ENCODE measurements at places on chromosomes 4 and X.

DNA sequence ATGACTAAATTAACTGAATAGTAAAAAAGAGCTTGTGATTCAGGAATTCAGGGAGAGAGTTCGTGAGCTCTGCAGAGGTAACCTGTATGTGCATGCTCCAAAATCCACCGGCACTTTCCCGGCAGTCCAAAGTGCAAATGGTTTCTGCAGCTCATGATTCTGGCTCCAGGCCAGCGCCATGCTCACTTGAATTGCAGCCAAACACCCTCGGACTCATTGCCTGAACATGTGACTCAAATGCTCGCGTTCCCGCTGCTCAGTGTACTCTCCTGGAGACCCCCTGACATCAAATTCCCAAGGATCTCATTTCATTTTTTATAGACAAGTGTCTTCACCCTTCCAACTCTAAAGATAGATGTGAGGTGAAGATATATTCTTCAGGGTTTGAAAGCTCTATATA is 44.1 kb upstream of the SH3RF1 start:
- DNase-seq = peak; percentile 66

DNA sequence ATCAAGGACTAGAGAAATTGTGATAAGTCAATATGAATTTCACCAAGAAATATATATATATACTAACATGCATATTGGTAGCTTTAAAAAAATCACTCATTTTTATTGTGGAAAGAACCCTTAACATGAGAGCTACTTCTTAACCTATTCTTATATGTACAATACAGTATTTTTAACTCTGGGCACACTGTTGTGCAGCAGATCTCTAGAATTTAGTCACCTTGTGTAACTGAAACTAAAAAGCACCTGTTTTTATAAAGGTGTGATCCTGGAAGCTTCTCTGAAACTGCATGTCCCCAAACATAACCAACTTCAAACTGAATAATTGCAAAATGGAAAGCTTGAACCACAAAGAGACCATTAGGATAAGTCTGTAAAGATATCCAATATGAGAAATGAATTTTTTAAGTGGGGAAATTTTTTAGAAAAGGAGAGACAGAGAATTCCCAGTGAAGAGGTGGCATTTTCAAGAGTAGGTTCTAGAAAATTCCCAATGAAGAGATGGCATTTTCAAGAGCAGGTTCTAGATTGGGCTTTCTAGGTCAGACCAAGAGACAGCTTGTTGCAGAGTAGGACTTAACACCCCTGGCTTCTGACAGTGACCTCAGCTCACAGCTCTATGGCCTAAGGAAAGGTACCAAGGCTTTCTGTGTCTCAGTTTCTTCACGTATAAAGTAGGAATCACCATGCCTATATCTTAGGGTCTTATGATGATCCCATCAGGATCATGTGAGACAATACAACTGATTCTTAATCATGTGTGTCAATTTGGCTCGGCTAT is 22.0 kb upstream of the PPARGC1A start:
- no peak for DNase-seq

DNA sequence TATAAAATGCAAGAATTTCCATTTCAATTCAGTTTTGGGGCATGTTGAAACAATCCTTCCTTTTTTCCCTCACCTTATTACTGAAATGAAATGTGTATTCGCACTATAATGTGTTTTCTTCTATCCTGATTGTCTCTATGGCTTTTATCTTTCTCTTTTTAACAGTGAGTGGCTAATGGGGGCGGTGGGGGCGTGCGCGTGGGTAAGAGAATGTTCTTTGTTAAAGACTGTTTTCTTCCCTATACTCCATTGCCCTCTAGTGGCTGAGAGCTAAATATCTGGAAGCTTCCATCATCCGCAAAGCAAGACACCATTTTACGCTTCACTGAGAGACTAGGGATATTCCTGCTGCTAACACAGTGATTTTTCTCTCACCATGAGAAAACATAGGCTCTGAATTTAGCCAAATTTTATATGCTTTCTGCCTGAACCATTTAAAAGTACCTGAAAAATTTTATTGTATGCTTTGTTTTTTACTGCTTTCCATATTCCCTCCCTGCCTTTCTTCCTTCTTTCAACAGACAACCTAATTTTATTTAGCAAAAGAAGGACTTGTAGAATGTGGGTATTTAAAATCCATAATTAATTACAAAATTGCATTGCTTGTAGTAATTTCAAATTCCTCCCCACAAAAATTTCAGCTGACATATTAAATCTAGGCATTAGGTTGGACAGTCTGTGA is 194.0 kb downstream of the GASK1B start:
- DNase-seq = no peak

- DNase-seq = no peak
Measured at GRCh38 chrX:19887911-19888879, 795 bp upstream of the SH3KBP1 start.

DNA sequence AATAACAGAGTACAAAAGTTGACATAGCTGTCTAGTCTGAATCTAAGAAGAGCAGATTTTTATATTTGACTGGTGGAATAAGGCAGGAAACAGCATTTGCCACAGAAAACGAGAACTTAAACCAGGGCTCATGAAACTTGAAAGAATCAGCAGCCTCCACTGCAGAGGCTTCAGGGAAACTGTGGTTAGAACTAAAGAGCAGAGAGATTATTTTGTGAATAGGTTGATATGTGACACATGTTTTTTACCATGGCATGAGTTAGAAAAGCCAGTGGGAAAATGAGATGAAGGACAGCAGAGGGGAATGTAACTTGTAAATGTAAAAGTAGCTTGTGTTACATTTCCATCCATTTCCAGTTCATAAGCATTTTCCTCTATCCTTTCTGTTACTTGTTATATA is 63.7 kb upstream of the CAMK2D start:
- DNase-seq = no peak

DNA sequence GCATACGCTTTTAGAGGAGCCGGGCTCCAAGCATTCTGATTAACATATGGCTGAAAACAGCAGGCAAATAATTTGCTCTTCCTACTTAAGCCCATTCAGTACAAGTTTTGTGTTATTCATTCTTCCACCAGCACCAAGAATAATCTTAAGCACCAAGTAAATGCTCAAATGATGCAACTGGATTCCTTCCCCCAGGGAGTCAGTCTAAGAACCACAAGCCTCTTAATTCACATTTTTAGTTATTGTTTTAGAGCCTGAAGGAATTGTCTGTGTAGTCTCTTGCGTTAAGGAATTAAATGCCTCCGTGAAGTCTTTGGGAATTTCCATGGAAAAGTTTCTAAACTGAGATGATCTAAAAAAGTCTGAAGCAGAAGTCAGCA is 61.5 kb upstream of the MAGEB2 start:
- DNase-seq = no peak

DNA sequence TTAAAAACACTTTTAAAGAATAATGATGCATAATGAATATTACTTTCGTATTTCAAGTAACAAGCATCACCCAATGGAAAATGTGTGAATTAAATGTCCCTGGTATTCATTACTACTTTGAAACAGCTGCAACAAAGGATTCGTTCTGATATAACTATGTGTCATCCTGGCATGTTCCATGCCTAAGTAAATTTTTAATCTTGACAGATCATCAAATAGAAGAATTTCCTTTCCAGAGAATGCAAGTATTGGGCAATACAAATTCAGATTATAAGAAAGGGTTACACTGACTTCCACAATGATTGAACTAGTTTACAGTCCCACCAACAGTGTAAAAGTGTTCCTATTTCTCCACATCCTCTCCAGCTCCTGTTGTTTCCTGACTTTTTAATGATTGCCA is 105.3 kb downstream of the SPCS3 start:
- DNase-seq = no peak

GRCh38 chrX:44173219-44173618 is 170.3 kb downstream of the EFHC2 start:
- DNase-seq = no peak

DNA sequence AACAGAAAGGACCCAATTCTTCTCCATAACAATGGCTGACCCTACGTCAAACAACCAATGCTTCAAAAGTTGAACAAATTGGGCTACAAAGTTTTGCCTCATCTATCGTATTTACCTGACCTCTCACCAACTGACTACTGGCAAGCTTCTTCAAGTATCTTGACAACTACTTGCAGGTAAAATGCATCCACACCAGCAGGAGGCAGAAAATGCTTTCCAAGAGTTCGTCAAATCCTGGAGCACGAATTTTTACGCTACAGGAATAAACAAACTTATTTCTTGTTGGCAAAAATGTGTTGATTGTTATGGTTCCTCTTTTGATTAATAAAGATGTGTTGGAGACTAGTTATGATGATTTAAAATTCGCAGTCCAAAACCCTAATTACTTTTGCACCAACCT is 6.7 kb upstream of the GAB1 start:
- no peak for DNase-seq

DNA sequence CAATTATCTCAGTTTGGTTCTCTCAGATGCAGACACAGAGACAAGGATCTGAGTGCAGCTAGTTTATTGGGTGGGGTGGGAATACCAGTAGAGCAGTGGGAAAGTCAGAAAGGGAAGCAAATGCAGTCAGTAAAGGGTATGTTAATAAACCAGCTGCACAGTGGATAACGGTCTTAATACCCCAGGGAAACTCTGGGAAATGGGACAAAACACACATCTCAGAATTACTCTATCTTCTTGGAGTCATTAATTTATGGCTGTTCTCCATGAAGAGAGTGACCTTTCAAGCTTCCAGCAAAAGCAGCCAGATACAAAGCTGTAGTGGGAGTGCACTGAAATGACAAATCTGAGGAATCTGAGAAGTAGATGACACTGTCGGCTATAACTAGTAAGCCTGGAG is 73.3 kb upstream of the NALF2 start:
- DNase-seq = no peak

DNA sequence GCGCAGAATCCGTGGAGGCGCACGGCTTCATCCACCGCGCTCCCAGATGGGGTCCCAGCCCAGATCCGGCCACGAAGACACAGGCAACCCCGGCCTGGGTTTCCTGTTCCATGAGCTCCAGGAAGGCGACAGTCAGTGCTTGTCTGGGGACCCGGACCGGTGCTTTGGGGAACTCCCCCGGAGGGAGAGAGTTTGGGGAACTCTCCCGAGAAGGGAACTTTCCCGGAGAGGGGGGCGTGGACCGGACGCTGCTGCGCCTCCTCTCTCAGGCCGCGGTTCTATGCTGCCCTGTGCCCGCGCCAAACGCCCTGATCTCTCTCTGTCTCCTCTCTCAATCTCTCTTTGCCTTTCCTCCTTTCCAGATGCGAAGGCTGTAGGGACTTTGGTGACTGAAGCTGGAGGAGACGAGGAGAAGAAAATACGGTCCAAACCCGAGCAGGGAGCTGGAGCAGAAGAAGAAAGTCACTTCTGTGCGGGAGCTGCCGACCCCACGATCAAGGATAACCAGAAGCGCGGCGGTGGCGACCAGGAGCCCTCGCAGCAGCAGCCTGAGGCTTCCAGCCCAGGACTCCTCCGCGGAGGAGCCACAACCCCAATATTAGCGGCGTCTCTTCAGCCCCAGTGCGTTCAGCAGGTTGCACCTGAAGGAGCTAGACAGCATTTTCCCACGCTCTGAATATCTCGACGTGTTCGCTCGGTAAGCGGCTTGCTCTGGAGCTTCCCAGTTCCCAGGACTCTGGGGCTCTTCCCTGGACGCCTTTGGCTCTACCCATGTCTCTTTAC is 47.6 kb upstream of the NKAP start:
- no peak for DNase-seq

GRCh38 chr4:108068442-108068841 is 78.8 kb downstream of the HADH start:
- DNase-seq = no peak

GRCh38 chr4:75071317-75071716 is 138.4 kb downstream of the PARM1 start:
- DNase-seq = no peak

- no peak for DNase-seq
Measured at GRCh38 chr4:56283375-56283774, 103.9 kb downstream of the AASDH start.

DNA sequence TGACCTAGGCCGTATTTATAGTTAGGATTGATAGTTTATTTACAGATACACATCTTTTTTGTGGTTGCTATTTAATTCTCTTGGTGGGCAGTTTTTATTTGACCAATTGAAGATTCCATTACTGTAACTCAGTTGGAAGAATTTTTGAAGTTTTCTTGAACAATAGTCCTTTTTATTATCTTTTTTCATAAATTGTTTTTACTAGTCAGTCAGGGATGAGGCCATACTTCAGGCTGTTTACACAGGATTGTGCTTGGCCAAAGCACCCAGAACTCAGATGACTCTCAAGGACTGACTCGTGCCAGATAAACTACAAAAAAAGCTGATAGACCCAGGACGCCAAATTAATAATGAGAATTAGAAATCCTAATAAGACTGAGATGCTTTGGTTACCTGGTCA is 7.0 kb downstream of the HERC3 start:
- no peak for DNase-seq

- DNase-seq = no peak
Measured at GRCh38 chrX:150081076-150081475, 142.8 kb upstream of the EOLA2 start.

- DNase-seq = no peak
Measured at GRCh38 chr4:7653510-7654369, 219.0 kb upstream of the PSAPL1 start.

- DNase-seq = no peak
Measured at GRCh38 chr4:182812916-182813315, 104.3 kb downstream of the DCTD start.

DNA sequence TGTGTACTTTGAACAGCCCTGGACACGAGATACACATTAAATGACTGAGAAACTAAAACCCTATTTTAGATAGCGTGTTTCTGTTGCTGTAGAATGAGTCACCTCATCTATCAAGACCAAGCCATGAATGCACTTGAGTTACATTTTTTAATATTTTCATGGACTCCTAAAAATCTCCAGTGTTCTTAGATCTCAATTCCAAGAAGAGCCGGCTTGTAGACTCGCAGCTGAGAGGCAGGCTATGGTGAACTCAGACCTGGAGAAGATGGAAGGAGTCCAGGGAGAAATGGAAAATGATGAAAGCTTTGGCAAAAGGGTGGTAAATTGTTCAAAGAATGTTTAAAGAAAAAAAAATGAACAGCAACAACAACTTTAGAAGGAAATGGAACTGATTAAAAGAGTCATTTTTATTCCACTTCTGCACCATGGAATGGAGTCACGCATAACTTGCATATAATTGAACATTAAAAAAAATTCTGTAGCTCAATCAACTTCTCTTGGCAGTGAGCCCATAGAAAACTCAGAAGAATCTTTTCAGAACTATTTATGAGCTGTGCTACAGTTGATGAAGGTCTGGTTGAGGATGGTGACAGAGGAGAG is 129.8 kb downstream of the MXRA5 start:
- no peak for DNase-seq

GRCh38 chrX:21398426-21398825 is 24.2 kb downstream of the CNKSR2 start:
- no peak for DNase-seq

DNA sequence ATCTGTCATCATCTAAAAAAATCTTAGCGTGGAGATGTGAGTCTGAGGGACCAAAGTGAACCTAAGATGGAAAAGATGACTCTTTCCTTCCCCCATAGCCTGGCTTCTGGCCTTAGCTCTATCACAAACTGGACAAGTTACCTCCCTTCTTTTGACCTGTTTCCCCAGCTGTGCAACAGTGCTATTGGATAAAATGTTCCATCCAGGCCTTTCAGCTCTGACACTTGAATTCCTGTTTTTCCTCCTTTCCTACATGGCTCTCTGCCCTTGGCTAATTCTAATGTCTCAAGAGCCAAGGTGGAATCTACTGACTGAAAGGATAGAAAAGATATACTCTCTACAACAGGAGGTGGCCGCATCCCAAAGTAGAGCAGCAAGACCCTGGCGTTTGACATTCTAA is 84.5 kb upstream of the ARHGEF9 start:
- no peak for DNase-seq

GRCh38 chr4:140661550-140661949 is 92.8 kb upstream of the UCP1 start:
- DNase-seq = no peak

- DNase-seq = no peak
Measured at GRCh38 chr4:124157396-124158083, 555.0 kb downstream of the ANKRD50 start.
